Effector memory CD8-positive, alpha-beta T cell (primary cell): ENCODE measurements at places on chromosomes 2 and 18.

GRCh38 chr2:55999790-56000189 is 76.2 kb upstream of the EFEMP1 start:
- DNase-seq, result no peak

DNA sequence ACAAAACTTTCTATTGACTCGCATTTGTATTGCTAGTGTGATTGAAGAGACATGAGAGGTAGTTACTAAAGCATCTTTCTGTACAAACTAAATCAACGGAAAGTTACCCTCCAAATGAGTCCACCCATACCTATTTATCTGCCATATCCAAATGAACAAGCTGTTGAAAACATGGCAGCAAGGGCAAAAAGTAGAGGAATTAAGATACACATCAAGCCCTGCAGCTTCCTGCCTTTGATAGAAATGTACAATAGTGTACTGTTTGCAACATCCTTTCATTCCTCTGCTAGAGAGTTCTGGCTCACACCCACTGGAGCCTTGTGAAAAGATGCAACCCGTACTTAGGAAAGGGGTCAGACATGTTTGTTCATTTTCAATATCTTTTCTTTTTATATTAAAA is 122.5 kb downstream of the ERBB4 start:
- DNase-seq, result no peak

DNA sequence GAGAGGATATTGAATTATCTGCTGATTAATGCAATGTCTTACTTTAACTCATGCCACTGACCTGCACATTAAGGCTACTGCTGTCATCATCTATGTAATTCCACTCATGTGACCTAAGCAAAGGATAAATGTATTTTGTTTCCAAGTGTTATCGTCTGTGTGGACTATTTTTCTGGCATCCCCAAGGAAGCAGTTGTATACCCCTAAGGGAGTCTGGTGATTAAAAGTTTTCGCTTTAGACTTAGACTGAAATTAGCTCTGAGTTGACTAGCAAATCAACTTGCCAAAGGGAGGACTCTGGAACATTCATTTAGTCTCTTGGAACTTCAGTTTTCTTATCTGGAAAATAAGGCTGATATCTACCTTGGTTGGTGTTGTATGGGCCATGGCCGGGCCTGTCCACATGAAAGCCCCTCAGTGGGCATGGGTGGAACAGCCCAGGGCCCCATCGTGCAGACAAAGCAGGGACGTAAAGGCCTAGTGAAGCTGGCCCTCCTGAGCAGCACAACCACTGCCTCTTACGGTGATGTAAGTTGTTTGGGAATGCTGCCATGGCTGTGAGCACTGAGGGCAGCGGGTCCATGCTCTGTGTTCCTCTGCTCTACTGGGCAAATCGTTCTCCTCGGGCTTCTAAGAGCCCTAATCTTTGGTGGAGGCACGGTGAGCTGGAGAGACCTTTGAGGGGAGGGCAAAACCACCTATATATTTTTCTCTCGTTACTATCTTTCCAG is 144.4 kb upstream of the RNF152 start:
- no peak for DNase-seq

DNA sequence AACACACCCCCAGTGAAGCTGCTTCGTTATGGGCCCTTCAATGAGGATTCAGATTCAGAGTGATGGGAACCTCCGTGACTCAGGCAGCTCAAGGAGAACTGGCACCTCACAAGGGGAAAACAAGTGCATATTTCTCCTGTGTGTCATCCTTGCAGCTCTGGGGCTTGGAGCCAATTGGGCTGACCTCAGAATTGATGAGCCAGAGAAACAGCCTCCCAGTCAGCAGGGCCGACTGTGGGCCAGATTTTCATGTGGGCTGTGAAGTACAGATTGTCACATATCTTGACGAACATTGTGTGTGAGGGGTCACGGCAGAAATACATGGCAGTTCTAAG is 189.6 kb upstream of the SP5 start:
- DNase-seq, result no peak

- no peak for DNase-seq
Observed at GRCh38 chr2:106857882-106858478, 28.0 kb downstream of the ST6GAL2 start.

DNA sequence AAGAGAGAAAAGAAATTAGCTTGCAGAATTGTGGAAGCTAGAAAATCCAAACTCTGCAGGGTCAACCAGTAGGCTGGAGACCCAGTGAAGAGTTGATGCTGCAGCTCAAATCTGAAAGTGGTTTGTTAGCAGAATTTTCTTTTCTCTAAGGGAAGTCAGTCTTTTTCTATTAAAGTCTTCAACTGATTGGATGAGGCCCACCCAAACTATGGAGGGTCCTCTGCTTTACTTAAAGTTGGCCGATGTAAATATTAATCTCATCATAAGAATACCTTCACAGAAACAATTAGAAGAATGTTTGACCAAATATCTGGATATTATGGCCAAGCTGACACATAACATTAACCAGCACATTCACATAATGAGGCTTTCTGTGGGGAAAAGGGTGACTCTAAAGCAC is 73.7 kb downstream of the FTCDNL1 start:
- no peak for DNase-seq
